ENCODE measurements at places on chromosomes 3 and 15.

DNA sequence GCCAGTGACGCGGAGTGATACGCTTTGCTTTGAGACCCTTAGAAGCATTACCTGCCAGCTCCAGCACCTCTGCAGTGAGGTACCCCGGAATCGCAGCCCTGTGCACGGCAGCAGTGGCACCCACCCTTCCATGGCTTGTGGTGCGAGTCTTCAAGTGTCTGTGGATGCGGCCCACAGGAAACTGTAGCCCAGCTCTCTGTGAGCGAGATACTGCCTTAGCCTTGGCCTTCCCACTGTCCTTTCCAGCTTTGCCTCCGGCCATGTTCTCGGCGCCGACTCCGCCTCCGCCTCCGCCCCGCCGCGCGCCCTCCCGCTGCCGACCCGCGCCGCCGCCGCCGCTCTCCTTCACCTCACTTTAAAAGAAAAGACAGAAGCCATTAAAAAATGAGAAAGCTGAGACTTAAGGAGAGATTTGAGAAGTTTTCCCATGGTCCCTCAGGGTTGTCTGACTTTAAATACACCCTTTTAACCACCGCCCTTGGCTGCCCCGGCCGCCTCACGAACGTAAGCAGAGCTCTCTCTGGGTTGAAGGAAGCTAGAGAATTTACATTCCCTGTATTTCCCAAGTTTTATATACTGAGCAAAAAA is 78.5 kb upstream of the FAM174B start:
- no peak for DNase-seq

- DNase-seq: no peak
Observed at GRCh38 chr3:65597226-65597951, 441.3 kb downstream of the MAGI1 start.

- DNase-seq: no peak
Observed at GRCh38 chr3:81554801-81555200, 206.6 kb downstream of the GBE1 start.

DNA sequence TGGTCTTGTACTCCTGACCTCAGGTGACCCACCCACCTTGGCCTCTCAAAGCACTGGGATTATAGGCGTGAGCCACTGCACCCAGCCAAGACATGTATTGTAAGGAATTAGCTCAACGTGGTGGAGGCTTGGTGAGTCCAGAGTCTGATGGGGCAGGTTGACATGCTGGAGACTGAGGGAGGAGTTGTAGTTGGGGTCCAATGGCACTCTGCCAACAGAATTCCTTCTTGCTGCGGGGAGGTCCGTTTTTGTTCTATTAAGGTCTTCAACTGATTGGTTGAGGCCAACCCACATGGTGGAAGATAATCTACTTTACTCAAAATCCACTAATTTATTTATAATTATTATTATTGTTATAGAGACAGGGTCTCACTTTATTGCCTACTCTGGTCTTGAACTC is 30.1 kb downstream of the PLA2G4D start:
- no peak for DNase-seq

GRCh38 chr15:46496491-46497115 is 861.8 kb downstream of the SQOR start:
- DNase-seq: no peak

- no peak for DNase-seq
Observed at GRCh38 chr3:65641045-65641444, 397.7 kb downstream of the MAGI1 start.

DNA sequence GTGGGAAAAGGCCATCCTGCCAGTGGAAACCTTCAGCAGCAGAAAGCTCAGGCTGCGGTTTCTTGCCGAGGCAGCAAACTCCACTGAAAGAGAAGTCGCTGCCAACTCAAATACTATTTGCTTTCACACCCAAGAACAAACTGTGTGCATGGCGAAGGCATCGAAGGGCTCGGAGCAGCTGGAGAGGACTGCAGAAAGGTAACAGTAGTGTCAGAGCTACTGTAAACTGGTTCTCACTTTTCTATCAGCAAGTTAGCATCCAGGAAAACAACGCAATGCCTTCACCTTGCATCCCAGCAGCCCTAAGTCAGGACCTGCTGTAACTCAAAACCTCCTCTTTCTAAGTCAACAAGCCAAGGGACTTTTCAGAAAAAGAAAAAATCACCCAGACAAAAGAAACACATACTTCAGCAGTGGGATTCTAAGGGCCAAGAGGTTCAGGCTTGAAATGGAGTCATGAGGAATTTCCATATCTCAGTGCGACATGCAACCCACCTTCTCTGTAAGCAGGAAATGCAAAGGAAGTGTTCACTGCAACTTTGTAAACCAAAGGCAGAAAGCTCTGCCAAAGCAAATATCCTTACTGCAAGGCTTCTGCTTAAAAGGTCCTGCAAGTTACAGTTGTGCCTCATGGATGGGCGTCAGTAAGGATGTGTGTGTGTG is 193.5 kb downstream of the FOXP1 start:
- no peak for DNase-seq

DNA sequence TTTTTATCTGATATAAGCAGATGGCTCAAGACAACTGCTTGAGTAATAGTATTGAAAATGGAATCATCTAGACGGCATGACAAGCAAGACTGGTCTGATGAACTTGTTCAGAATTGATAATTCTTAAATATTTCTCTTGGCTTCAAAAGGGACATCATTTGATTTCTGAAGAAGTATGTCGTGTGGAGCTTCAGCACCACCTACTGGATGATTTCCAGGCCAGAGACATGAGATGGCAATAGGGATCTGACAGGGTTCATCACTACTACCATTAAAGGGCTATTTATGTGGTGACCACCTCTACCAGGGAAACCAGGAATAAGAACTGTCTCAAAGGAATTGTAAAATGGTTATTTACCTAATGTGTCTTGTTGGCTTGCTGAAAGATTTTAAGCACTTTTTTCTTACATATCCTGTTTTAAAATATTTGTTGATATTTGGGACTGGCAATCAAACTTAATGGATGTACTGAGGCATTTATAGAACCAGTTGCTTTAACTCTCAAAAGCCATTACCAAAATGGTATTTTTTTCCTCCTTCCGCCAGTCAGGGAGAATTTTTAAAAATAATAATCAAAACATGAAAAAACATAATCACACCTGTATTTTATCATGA is 99.5 kb upstream of the FAM98B start:
- peak; percentile 41 for DNase-seq

DNA sequence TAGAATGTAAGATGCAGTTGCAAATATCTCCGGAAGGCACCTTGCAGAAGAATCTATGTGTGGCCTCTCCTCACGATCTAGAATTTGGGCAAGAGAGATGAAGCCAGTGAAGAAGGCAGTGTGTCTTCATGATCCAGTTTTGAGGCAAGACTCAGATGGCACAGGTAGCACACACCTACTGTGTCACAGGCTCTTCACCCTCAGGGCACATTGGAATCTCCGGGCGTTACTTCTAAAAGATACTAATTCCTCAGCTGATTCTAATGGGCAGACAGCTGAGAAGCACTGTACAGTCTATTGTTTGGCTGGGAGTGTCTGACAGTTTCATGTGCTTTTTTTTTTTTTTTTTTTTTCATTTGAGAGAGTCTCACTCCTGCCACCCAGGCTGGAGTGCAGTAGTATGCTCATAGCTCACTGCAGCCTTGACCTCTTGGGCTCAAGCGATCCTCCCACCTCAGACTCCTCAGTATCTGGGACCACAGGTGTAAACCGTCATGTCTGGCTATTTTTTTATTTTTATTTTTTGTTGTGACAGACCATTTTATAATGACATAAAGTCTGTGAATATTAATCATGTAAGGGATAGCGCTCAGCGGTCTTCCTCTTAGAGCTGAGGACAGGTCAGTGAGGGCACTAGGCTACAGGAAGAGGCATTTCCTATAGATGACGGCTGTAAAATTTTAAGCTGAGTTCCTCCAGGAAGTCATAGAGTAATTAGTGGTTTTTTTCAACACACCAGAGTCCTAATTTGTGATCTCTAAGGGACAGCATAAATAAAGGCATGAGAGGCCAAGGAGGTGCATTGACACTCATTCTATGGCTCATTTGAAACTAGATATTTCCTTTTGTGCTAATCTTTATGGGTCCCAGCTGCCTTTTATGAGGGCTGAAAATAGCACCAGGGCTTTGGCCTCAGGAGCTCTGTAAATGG is 4.0 kb downstream of the C3orf52 start:
- no peak for DNase-seq

DNA sequence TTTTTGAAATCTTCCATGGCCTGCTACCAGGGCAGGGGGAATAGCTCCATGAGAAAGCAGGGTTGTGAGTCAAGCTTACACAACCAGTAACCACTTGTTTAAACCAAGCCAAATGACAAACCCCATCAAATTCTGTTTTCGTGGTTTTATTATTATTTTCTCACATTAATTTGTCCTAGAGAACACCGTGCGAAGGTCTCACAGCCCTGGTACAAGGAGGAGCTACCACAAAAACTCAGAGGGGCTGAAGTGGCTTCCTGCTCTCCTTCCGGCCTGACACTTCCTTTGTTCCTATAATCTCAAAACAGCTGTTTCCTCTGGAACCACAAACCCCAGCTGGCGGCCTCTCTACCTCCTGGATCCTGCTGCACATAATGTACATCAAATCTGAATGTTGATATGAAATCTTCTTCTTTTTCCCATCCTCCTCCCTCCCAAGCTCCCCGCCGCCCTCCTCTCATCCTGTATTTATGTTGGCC is 375.9 kb downstream of the MCTP2 start:
- no peak for DNase-seq

GRCh38 chr3:134485075-134485717 is 589 bp downstream of the ANAPC13 start:
- peak; percentile 91 for DNase-seq

DNA sequence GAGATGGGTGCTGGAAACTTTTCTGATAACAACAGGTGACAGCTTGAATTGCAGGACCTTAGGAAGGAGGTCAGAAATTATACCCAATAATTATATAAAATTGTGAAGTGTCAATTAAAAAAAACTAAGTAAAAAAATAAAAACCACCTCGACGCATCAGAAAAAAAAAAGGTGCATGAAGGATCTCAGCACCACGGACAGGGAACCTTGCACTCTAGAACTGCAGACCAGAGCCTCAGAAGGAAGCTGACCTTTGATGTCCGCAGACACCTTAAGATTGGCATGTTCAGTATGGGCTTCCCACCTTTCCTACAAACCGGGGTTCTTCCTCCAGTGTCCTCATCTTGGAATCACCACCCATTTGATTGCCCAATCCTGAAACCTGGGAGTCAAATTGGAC is 60.9 kb downstream of the SCN10A start:
- no peak for DNase-seq

DNA sequence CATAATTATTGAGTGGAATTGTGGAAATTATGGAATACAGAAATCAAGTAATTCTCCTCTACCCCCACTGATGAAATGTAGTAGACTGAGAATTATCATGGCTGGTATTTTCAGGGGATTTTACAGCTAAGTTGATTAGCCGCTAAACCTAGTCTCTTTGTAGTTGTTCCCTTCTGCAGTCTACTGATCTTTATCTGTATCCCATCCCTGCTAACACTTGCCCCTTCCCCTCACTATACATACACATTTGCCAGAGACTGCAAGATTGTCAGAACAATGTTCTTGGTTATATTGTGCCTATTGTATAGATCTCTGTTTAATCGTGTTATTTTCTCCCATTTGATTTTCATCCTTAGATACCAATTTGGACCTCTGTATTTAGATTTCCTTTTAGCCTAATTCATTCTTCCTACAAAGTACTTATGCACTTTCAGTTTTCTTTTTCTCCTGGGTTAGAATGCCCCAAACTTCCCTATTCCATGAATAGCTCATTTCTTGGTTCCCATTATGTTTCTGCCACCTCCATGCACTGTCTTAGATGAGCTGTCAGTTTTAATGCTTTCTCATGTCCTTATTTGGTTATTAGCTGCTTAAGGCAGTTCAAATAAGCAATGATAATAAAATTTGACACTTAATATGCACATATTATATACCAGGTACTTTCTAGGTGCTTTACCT is 86.9 kb downstream of the CDIN1 start:
- DNase-seq: no peak

DNA sequence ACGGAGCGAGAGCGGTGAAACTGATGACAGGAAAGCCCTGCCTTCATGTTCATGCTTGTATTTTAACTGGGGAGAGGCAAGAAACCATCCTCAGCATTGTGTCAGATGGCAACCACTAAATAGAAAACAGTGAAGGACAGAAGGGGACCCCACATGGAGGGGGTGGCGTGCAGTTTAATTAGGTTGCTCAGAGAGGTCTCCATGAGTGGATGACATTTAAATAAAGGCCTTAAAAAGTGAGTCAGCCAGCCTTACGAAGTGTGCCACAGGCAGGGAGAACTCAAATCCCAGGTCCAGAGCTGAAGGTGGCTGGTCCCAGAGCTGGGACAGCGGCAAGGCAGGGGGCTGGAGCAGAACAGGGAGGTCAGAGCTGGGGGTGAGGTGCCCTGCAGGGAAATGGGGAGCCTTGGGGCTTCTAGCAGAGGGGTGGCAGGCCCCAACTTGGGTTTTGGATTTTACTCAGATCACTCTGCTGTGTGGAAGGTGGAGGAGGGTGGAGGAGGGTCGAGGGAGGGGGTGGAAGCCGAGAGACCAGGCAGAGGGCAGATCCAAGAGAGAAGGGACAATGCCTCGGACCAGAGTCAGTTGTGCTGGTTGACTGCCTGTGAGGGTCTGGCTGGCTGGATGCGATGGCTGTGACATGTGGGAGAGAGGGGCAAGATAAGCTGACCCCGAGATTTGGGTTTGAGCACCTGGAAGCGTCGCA is 73.7 kb downstream of the KLF13 start:
- no peak for DNase-seq

GRCh38 chr15:101063891-101064794 is 145.0 kb downstream of the LRRK1 start:
- DNase-seq: no peak

- no peak for DNase-seq
Observed at GRCh38 chr3:158794936-158795518, 6.8 kb upstream of the MFSD1 start.

DNA sequence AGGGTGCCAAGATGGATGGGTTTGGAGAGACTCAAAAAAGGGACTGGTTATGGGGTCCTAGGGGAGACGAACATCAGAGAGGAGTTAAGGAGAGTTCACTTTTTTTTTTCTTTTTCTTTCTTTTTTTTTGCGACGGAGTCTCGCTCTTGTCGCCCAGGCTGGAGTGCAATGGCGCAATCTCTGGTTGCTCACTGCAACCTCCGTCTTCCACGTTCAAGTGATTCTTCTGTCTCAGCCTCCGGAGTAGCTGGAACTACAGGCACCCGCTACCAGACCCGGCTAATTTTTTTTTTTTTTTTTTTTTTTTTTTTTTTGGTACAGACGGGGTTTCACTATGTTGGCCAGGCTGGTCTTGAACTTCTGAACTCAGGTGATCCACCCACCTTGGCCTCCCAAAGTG is 1.2 kb downstream of the SPINT1 start:
- no peak for DNase-seq

- no peak for DNase-seq
Observed at GRCh38 chr3:10602271-10602670, 96.9 kb upstream of the ATP2B2 start.

GRCh38 chr3:38548154-38548931 is 52.2 kb downstream of the EXOG start:
- DNase-seq: no peak
